ENCODE measurements at places on chromosomes 1 and 21. TPM values are rescaled to one million over a fixed set of nuclear protein-coding genes. Genes with fewer than 3 reads are reported as not detected.

DNA sequence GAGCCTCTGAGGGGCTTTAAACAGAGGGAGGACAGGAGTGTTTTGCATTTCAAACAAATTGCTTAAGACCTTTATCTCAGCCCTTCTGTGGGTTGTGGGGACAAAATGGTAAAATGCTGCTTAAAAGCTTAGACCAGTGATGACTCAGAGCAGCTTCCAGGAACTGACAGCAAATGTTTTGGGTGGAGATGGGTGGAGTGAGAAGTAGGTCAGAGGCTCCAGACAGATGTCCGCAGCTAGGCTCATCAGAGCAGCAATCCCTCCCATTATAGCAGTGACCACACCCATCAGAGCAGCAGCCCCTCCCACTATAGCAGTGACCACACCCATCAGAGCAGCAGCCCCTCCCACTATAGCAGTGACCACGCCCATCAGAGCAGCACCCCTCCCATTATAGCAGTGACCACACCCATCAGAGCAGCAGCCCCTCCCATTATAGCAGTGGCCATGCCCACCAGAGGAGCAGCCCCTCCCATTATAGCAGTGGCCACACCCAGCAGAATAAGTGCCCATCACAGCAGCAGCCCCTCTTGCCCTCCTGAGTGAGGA, 532.2 kb downstream of the MATN1 start:
- H3K27me3 ChIP-seq = no peaks in the 10 kb centered on the region
- H3K4me1 ChIP-seq = peaks cover 2% of the 10 kb centered on the region
- peak; percentile 41 for DNase-seq
- no peak overlapping the region for H3K27ac ChIP-seq
- H3K36me3 ChIP-seq = no peaks in the 10 kb centered on the region
- no peak overlapping the region for H3K4me3 ChIP-seq

Gene DPH5
- total RNA-seq = 18.0 TPM

Gene COL11A1
- total RNA-seq = not detected

DNA sequence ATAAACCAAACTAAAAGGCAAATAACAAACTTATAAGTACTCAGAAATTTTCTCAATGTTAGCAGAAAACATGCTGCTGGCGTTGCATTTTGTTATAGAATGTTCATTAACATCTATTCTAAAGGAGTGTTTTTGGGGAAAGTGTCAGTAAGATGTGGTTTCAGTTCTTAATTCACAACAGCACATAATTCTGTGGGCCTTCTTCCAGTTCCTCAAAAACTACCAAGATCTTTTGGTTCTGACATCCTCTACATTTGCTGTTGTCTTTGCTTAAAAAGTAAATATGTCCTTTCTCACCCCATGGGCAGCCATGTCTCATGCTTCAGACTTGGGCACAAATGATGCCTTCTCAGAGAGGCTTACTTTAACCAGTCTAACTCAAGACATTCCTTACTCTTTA, 152.5 kb downstream of the CDC7 start:
- peaks cover 8% of the 10 kb centered on the region for H3K4me1 ChIP-seq
- H3K27ac ChIP-seq = no peak overlapping the region
- H3K4me3 ChIP-seq = no peak overlapping the region
- DNase-seq = no peak
- no peaks in the 10 kb centered on the region for H3K27me3 ChIP-seq
- H3K36me3 ChIP-seq = no peaks in the 10 kb centered on the region

DNA sequence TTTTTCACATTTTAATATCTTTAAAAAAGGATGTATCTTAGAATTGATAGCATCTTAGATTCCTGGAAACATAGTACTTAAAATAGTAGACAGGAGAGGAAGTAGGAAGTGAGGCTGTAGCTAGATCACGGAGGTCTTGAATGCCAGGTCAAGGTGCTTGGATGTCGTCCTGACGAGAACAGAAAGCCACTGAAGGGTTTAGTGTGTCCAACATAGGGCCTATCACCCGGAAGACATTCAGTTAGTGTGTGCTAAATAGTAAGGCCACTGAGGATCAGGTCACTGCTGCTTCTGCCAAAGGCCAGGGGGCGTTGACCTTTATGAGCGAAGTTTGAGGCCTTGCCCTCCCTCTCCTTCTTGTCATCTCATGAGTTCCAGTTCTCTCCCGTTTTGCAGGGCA, 35.7 kb downstream of the RAB3B start:
- H3K4me3 ChIP-seq = no peak overlapping the region
- H3K4me1 ChIP-seq = no peaks in the 10 kb centered on the region
- peaks cover 8% of the 10 kb centered on the region for H3K27me3 ChIP-seq

Gene CFHR5
- total RNA-seq = not detected

GRCh38 chr1:43648876-43649477, 972 bp upstream of the KDM4A start:
- peaks cover 40% of the 10 kb centered on the region for H3K4me1 ChIP-seq
- DNase-seq = no peak
- H3K27ac ChIP-seq = peak overlapping the region; percentile 97
- no peaks in the 10 kb centered on the region for H3K27me3 ChIP-seq
- H3K4me3 ChIP-seq = peak overlapping the region; percentile 71
- peaks cover 7% of the 10 kb centered on the region for H3K36me3 ChIP-seq

DNA sequence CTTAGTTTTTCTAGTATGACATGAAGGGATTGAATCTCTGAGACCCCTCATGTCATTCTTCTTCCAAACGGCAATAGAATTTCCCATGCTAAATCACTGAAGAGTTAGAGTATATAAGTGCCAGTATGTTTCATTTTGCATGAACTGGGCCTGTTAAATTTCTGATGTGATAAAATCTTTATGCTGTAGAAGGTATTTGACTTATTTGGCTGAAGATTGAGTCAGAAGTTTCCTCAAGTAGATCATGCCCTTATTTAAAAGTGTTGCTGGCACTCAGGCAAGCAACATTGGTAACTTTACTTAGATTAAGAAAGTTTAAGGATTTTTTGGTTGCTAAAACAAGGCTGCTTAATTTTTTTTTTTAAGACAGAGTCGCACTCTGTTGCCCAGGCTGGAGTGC, 13.3 kb downstream of the ATF6 start:
- H3K4me1 ChIP-seq = no peaks in the 10 kb centered on the region
- no peak overlapping the region for H3K4me3 ChIP-seq
- DNase-seq = no peak
- H3K27me3 ChIP-seq = no peaks in the 10 kb centered on the region

GRCh38 chr21:31326522-31327242, 17.4 kb downstream of the TIAM1 start:
- no peaks in the 10 kb centered on the region for H3K27me3 ChIP-seq
- no peak overlapping the region for H3K4me3 ChIP-seq
- no peaks in the 10 kb centered on the region for H3K4me1 ChIP-seq
- no peak for DNase-seq

GRCh38 chr1:90371448-90371813, 345.7 kb downstream of the BARHL2 start:
- DNase-seq = no peak
- no peaks in the 10 kb centered on the region for H3K36me3 ChIP-seq
- no peak overlapping the region for H3K27ac ChIP-seq
- no peak overlapping the region for H3K4me3 ChIP-seq

DNA sequence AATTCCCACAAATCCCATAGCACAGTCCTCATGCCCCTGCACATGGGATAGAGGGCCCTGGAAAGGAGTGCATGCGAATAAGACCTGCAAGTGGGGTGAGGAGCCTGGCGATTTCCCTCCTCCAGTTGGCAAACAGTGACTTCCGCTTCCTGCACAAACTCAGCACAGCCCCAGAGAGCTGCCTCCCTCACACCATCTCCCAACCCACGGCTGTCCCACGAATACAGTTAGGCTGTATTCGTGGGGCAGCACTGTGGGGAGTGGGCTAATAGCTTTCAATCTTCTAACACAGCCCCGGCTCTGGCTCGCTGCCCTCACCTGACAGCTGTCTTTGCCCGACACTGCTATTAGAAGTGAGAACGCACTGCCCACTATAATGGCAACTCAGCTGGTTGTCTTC, 28.2 kb upstream of the CNTN2 start:
- no peaks in the 10 kb centered on the region for H3K4me1 ChIP-seq
- no peak overlapping the region for H3K4me3 ChIP-seq
- H3K36me3 ChIP-seq = peaks cover 3% of the 10 kb centered on the region
- H3K27me3 ChIP-seq = no peaks in the 10 kb centered on the region
- no peak for DNase-seq

GRCh38 chr1:167186771-167187170, 33.9 kb upstream of the POU2F1 start:
- H3K4me1 ChIP-seq = no peaks in the 10 kb centered on the region
- no peaks in the 10 kb centered on the region for H3K27me3 ChIP-seq
- H3K27ac ChIP-seq = no peak overlapping the region
- no peak for DNase-seq
- no peaks in the 10 kb centered on the region for H3K36me3 ChIP-seq

Gene PDZK1
- 3.5 TPM for total RNA-seq

Gene CFAP45
- total RNA-seq = not detected

DNA sequence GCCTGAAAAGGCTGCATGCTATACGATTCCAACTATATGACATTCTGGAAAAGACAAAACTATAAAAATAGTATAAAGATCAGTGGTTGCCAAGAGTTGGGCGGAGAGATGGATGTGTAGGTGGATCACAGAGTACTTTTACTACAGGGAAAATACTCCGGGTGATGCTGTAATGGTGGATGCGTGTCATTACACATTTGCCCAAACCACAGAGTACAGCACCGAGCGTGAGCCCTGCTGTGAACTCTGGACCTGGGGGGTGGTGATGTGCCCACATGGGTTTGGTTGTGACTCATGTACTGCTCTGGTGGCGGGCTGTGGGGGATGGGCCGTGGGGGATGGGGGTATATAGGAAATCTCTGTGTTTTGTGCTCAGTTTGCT, 162.7 kb upstream of the COL6A1 start:
- DNase-seq = no peak
- no peak overlapping the region for H3K4me3 ChIP-seq

GRCh38 chr1:47895279-47896125, 101.7 kb downstream of the TRABD2B start:
- H3K4me1 ChIP-seq = no peaks in the 10 kb centered on the region
- no peak for DNase-seq
- no peak overlapping the region for H3K4me3 ChIP-seq
- H3K27me3 ChIP-seq = no peaks in the 10 kb centered on the region

Gene OR6F1
- total RNA-seq = not detected

Gene ZMYND12
- total RNA-seq = 1.9 TPM

Gene RIMKLA
- 12.7 TPM for total RNA-seq

DNA sequence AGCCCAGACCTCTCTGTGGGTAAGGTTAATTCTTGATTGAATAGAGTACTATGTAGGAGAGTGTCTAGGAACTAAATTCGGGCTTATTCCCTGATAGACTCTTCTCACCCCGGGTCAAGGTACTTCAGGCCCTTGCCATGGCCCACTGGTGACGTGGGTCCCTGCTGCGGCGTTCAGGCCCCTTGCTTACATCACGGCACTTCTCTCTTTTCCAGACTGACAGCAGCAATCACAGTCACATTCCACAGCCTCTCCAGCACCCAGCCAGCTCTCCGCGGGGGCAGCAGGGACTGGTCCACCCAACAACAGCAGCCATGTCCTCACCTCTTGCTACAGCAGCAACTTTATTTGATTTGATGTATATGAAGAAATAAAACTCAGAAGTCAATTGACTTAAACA, 401.2 kb upstream of the VAMP3 start:
- no peak overlapping the region for H3K27ac ChIP-seq
- no peak for DNase-seq
- H3K36me3 ChIP-seq = no peaks in the 10 kb centered on the region
- no peaks in the 10 kb centered on the region for H3K27me3 ChIP-seq
- no peaks in the 10 kb centered on the region for H3K4me1 ChIP-seq

Gene OR6K3
- total RNA-seq = not detected

DNA sequence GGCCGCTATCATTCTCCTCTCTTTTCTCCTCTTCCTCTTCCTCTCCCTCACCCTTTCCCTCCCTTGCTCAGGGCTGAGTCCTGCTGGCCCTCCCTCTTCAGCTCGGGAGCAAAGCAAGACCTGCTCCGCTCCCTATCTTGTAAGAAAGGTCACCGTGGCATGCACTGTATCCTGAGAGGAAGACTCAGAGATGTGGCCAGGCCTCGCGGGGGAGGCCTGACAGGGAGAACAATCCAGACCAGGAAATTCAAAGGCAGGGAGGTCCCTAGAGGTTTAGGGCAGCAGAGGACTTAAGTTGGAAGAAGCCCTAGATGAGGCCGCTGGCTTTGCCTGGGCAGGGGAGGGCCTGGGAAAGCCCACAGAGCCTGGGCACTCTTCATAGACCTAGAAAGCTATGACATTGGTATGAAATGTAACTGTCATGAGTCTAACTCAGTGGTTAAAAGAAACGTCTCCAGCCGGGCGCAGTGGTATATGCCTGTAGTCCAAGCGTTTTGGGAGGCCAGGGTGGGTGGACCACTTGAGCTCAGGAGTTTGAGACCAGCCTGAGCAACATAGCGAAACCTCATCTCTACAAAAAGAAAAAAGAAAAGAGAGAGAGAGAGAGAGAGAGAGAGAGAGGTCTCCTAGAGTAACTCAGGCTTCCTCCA, 14.6 kb upstream of the PTAFR start:
- H3K4me1 ChIP-seq = no peaks in the 10 kb centered on the region
- H3K27me3 ChIP-seq = no peaks in the 10 kb centered on the region
- H3K36me3 ChIP-seq = no peaks in the 10 kb centered on the region
- peak overlapping the region; percentile 46 for H3K27ac ChIP-seq
- no peak for DNase-seq

DNA sequence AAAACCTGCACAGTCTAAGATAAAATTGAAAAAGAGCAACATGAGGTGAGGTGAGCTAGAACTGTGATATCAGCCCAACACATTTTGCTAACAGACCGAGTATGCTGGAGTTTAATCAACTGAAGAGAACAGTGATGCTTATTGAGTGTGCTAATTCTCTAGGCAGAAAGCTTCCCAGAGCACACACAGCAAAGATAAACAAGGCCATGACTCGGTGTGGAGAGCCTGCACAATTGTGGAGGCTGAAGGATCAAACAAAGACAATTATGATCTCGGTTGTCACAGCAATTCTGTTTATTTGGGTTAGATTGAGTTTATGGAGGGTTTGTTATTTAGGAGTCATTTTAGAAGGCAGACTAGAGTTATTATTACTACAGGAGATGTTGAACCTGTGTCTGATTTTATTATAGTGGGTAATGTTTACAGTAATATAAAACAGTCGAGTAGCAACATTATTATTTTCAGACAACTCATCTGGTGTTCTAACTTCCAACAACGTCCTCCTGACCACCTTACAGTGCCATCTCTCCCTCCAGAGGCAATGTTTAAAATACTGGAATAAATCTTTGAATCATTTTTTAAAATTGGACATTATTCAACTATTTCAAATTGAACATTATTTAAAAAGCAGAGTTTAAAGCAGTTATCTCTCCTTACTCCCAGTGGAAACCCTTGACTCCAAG, 40.2 kb downstream of the DPT start:
- H3K27ac ChIP-seq = peak overlapping the region; percentile 63
- peak; percentile 49 for DNase-seq
- H3K27me3 ChIP-seq = no peaks in the 10 kb centered on the region
- no peak overlapping the region for H3K4me3 ChIP-seq
- H3K4me1 ChIP-seq = peaks cover 12% of the 10 kb centered on the region

DNA sequence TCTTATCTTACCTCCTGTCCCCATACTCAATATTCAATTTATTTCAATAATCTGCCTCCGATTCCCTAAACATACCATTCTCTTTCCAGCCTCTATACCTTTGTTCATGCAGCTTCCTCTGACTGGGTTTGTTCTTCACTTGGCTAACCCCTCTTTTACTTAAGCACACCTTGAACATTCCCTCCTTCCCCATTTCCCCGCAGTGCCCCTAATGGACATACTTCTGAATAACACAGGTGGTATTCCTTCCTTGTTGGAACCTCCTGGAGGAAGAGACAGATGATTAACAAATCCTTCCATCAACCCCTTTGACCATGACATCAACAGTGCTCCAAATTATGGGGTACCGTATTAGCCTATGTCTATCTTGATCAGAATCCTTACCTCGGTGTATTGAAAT, 190.0 kb upstream of the UBE2U start:
- H3K4me1 ChIP-seq = no peaks in the 10 kb centered on the region
- H3K27ac ChIP-seq = no peak overlapping the region
- no peaks in the 10 kb centered on the region for H3K36me3 ChIP-seq
